ENCODE measurements at places on chromosomes 2 and 18.

DNA sequence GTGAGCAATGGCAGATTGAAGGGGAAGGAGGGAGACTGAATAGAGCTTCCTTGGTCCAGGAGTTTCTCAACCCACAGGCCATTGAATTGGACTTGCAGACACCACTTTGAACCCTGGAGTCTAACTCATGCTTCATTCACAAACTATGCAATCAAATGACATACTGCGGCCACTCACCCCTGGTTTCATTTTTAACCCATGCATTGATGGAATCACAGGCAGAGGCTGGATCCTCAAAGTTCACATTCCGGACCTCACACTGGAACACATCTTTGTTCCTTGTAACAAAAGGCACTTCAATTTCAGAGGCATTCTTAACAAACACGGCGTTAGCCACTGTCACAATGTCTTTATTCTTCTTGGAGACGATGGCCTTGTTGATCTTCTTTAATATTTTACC lies 40.7 kb downstream of the MRPL44 start:
- DNase-seq: no peak

GRCh38 chr18:51621113-51621863 lies 423.8 kb upstream of the MEX3C start:
- no peak for DNase-seq

GRCh38 chr18:23412351-23412964 lies 40.6 kb upstream of the RIOK3 start:
- no peak for DNase-seq

GRCh38 chr18:34928088-34928753 lies 113.0 kb upstream of the MAPRE2 start:
- DNase-seq: no peak

DNA sequence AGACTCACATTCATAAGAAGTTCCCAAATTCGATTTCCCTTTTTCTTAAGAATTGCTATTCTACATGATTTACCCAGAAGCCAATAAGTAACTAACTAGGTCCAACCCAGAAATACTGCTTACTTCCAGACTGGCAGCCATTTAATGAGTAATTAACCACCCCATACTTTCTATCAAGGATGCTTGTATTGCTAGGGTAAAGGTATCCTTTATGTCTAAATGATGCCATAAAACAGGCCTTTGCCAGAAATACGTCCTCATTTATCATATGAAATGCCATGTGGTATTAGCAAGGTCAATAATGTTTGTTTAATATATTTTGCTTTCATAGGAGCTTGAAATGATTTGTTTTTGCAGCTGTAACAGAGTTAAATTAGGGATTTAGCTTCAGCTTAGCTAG lies 56.1 kb downstream of the PLEKHM3 start:
- DNase-seq: no peak

- DNase-seq: no peak
Observed at GRCh38 chr2:129462967-129463366, 516.5 kb upstream of the RAB6C start.

GRCh38 chr2:207704078-207704477 lies 7.4 kb upstream of the CCNYL1 start:
- no peak for DNase-seq

- DNase-seq: no peak
Observed at GRCh38 chr2:179546656-179547055, 282.0 kb upstream of the SESTD1 start.

GRCh38 chr2:134917888-134918525 lies 615 bp upstream of the CCNT2 start:
- DNase-seq: peak; percentile 74

DNA sequence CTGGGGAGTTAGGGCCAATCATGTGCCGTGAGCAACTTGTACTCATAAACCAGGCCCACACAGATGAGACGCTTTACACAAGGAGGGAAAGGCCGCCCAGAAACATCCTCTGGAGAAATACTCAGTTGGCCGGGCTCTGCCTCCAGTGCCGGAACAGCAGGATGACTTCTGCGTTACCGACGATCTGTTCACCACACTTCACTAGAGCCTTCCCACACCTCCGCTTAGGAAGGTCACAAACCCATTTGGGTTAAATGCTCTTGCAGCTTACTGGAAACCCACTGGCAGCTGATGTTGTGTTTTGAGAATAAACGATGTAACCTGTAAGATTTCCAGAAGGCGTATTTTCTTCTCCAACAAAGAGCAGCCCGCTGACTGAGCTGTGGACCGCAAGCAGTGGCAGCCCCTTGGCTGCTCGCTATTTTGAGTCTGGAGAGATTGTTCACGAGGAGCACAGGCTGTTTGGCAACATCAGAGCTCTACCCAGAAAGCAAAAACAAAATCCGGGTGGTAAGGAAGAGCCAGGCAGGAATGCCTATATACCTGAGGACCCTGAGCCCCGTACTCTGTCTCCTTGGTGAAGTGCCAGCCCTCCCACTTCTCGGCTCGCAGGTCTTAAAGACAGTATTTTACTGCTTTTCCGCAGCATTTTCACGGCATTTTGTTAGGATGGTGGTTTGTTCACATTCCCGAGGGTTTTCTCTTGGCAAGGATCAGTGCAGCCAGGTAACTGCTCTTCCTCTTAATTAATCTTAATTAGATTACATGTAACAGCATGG lies 44.0 kb downstream of the COLEC12 start:
- DNase-seq: no peak

DNA sequence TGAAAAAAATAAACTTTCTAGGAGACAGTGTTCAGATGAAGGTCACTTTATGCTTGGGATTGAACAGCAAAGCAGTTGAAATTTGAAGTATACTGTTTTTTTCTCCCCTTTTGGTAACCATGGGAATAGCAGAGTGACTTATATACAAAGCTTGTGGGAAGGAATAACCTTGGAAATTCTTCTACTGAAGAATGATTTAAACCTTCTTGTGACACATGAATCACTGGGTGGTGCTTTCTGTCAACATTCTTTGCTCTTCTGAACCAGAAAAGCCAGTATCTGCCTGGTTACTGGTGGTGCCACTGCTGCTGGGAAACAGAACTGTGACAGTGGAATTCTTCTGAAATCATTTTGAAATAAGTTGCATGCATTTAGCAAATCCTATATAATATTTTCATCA lies 39.4 kb upstream of the RND3 start:
- no peak for DNase-seq

DNA sequence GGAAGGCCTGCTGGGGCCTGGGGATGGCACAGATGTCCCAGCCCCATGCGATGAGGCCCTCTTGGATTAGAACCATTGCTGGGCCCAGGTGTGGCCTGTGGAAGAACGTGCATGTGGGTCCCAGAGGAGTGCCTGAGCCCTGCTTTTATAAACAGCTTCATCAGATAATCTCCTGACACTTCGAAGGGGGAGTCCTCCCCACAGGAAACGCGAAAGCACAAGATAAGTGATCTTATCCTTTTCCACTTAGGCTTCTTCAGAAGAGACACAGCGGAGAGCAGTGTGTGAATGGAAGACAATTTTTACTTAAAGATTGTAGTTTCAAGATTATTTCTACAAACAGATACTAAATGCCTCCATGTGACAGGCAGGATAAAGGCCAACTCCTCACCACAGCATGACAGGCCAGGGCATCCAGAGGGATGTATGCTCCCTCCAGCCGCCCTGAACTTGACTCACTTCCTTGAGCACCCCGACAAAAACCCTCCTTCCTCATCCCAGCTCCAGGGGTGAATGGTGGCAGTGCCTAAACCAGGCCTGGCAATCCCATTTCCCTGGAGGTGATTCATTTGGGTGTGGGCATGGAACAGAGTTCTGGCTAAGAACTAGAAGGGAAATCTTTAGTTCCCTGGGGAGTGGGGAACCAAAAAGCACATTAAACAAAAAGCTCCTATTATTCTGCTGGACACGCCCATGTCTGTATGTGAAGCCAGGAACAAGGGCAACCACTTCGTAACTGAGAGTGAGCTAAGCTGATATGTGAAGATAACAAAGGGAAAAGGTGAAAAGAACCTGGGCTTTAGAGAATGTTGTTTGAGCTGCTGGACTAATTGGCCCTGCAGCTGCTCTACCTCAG lies 56.2 kb upstream of the TMEM163 start:
- DNase-seq: no peak

- DNase-seq: no peak
Observed at GRCh38 chr2:120344976-120345581, 857 bp upstream of the INHBB start.

DNA sequence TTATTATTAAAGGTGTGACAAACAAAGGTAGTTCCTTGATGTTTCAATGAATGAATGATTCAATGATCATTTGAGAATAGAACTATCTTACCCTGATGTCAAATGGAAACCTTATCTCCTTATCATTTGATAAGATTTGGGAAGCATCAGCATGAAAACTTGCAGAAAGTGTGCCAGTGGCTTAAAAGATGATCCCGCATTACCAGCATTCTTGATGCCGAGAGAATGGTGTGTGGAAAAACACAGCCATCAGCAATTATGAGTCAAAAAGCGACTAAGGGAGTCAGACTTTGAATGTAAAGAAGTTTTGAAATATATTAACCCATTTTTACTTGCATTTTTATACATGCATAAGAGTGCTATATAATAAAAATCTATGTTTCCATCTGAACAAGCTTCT lies 93.7 kb downstream of the MAIP1 start:
- DNase-seq: no peak

DNA sequence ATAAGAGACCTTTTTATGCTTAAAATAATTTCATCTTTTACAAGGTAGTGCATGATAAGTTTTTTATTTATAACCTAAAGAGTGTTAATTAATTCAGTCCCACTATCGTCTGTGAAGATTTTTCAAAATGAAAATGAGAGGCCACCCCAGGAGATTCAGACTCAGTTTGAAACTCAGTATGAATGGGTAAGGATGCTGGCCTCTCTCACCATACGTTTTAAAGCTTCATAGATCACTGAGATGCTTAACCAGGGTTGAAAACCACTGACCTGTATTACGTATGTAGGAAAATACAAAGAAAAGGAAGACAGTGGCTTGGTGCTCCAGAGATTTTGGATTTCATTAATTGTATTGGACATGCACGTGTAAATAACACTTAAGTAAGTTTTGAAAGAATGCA lies 278.7 kb downstream of the FSIP2 start:
- no peak for DNase-seq

DNA sequence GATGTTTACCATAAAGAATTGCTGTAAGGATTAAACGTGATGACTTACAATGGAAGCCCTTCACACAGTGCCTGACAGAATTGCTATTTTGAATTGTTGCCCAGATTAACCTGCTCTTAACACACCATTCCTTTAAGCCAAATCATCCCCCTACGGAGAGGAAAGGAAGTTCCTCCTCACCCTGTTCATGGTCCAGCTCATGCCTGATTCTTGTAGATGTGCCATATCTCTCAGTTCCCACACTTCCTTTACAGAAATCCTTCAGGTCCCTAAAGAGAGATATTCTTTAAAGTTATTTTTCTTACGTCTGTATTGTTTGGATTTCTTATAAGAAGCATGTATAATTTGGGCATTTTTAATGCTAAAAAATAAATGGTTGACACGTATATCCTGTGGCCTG lies 127.5 kb upstream of the DAPL1 start:
- DNase-seq: no peak

DNA sequence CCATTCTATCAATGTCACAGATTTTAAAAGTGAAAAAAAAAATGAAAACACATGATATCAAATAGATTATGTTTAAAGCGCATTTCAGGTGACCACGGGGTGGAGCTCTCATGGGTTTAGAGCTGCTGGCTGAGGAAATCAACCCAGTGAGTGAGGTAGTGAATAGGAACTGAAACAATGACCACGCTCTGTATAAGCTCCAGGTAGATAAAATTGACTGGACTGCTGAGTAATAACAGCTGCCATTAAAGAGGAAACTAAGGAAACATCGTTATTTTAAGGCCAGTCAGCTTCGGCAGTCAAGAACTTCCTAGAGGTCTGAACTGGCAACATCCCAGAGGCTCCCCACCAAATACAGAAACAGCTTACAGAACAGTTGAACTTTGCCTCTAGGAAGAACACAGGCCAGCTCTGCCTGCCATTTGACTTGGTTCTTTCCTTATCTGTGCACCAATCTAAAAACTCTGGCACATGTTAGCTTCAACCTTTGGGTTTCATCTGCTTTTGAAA lies 185.9 kb downstream of the PDE1A start:
- DNase-seq: no peak

DNA sequence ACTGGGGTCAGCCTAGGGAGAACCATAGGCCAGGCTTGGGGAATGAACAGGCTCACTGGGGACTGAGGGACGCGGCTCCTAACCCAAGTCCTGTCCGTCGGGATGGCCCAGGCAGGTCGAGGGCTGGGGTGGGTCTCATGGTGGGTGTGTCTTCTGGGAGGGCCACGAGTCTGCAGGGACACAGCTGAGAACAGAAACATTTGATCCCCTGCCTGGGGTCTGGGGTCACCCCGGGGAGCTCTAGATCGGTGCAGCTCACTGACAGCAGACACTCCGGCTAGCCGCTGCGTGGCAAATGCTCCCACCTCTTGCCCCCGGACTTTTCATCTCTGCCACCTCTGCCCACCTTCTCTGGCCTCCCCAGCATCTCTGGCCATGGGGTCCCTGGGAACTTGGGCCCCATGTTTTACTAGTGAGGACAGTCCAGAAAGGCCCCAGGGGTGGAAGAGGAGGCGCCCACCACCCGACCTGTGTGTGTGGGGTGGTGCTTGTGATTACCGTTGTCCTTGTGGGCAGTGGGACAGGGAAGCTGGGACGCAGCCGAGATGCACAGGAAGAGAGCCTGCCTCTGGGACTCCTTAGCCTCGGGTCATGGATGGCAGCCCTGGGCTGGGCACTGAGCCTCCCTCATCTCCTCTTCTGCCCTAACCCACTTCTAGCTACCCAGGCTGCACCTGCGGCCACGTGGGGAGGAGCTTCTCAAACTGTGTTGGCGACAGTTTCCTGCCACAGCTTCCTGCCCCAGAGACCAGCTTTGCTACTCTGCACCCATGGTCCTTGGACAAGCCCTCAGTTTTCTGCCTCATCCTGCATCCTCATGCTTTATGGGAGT lies 4.9 kb downstream of the ZAP70 start:
- peak; percentile 49 for DNase-seq

DNA sequence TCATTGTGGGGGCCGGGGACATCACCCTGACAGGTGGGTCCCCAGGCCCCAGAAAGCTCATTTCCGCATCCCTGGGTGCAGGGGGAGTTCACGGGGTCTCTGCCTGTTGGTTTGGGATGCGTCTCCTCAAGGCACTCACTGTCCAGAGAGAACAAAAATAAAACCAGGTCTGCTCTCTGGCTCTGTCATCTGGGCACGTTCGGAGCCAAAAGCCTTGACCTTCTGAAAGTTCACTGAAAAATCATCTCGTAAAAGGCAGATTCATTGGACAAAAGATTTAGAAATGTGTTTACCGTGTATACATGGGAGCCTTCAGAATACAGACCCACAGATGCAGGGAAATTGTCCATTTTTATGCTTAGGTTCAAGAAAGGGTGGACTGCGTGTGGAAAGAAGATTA lies 26.6 kb downstream of the MLPH start:
- DNase-seq: no peak

GRCh38 chr2:127196998-127197397 lies 23.1 kb downstream of the CYP27C1 start:
- DNase-seq: no peak

DNA sequence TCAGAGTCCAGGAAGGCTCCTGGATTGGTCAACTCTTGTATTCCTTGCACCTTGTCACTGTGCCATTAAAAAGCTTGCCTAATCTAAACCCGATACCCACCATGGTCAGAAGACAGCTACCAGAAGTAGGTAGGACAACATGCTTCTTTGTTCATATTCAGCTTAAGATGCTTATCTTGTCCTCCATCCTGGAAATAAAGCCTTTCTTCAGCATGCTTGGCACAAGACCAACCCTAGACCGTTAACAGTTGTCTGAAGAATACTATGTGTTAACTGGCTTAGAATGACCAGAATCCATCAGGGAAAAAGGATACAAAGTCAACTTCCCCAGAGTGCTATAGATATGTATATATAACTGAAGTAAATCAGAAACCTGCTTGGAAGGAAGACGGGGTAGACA lies 193.9 kb downstream of the ZRANB3 start:
- no peak for DNase-seq

Measured in activated T-helper 1 cell treated with anti-CD3 and anti-CD28 coated beads, Interleukin-2, amount 50 U/mL, for 16 hours (primary cell).